B cell (primary cell): ENCODE measurements at places on chromosomes 3 and 15. TPM values are rescaled to one million over a fixed set of nuclear protein-coding genes. Genes with fewer than 3 reads are reported as not detected.

The LRRN1 gene
- 0.27 and 1.1 TPM in 2 replicates for polyA plus RNA-seq

The GATA2 gene
- 0.27 TPM in 1 of 2 replicates, not detected in the other for polyA plus RNA-seq

DNA sequence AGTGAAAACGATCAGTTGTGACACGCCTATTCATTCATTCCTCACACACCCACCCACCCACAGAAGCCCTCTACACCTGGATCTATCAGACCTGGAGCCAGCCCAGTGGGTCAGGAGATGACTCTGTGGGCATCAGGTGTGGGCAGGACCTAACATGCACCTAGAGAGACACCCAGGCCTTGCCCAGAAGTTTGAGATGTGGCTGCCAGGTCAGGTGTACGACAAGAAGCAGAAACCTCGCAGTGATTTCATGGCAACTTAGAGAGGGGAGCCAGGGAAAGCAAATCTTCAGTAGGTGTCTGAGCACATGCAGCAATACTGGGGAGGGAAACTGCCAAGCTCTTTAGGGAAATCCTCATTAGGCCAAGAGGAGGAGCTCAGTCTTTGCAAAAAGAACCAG is 264.7 kb upstream of the ROPN1 start:
- DNase-seq = no peak

The IL17RC gene
- 0.98 and 1.2 TPM in 2 replicates for polyA plus RNA-seq

The REC114 gene
- not detected in 2 replicates for polyA plus RNA-seq

DNA sequence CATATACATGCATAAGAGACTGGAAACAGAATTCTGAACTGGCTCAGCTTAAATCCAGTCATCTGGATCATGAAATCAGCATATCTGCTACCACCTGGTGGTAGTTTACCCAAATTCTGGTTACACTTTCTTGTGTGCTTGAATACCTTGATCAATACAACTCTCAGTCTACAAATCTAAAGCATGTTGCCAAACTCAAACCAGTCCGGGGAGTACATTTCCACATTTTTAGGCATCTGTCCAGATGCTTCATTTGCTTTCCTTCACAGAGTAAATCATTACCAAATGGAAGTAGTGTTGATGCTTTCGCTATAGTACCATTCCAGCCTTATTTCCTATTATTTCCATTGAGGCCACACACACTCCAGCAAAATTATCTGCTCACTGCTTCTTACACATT is 126.4 kb downstream of the P2RY1 start:
- DNase-seq = no peak

DNA sequence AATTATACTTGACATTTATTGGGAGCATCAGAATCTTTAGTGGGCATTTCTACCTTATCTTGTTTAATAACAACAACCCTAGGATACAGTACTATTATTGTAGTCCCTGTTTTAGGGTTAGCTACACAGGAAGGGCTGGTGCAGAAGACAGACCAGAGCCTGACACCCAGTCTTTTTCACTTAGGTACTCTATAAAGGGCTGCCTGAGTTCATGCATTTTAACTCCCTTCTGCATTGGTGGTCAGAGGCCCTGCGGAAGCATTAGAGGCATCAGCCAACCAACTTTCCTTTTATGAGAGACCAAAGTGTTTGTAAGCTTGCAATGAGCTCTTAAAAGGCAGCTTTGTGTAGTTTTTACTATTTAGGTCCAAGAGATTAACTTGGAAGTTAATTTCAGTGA is 105.4 kb downstream of the PLCL2 start:
- DNase-seq = no peak

The GOLGA8A gene
- polyA plus RNA-seq = 114 and 156 TPM in 2 replicates
